ENCODE measurements at places on chromosomes 2 and 18.

DNA sequence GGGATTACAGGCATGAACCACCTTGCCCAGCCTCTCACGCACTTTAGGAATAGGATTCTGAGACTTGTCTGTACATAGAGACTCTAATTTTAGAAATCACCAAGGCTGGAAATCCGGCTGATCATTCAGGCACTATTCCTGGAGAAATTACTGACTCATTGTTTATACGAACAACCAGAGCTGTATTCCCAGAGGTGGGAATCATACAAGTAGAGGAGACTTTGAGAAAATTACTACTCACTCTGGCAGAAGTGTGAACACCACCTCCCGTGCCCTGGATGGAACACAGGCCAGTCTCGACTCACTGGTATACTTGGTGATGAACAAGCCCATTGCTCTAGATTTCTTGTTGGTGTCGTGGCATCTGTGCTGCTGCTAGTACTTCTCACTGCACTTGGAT lies 5.8 kb upstream of the ADNP2 start:
- no peak for DNase-seq

DNA sequence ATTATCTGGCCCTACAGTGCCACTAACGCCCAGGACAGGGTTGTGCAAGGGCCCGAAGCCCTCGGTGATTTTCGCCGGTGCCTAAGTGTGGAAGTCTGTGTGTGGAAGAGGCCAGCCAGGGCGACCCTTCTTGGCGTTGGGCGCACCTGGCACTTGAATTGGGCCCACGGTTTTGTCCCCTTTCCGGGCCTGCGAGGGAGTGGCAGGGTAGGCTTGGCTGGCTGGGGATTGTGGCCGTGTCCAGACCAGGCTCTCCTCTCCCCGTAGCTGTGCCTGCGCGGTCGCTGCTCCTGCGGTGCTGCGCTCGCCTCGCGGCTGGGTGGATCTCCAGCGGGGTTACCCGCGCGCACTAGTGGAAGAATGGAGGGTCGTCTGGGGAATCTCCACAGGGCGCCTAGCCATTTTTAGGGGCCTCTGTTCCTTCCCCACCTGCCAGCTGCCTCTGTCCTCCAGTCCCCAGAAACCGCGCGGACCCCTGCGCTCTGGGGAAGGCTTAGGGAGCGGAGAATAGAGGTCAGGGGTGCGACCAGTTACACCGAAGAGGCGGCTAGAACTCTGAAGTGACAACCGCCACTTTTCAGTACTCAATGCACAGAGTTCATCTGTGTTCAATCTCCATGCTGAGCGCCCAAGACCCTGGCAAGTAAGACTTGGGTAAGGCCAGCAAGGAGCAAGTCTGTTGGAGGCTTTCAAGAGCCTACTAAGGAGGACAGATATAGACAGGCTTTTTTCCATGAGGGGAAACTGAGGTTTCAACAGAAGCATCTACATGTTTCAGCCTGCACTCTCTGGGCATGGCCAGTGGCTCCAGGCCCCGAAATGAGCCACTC lies 16.0 kb downstream of the EVX2 start:
- no peak for DNase-seq

DNA sequence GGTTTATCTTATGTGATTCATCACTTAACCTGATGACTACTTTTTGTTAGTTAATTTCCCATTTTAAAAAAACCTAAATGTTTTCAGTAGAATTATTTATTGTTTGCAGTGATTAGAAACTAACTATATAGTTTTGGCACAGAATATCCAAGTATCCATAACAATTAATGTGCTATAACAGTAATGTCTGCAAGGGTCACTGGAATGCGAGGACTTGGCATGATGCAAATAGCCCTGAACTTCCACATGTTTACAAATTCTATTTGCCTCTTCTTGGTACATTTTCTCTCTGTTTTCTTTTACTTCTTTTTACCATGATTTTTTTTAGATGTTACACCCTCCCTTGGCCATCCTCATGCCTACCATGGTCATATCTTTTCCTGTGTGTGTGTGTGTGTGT lies 49.3 kb upstream of the GALNT3 start:
- no peak for DNase-seq

GRCh38 chr2:191170301-191170636 lies 19.5 kb upstream of the STAT4 start:
- DNase-seq = no peak

DNA sequence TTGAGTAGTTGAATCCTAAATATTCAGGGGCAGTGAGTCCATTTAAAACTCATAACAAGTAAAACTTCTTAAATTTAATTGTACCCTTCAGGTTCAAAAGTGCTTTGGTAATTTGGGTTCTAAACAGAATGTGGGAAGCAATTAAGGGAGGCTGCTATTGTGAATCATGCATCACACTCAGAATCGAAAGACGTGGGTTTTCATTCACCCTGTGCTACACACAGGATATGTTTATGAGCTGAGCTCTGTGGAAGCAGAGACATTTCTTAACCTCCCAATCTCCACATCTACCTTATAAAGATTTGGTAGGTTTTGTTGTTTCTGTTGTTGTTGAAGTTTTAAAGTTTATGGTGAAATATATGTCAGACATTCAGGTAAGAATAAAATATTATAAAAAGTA lies 633.4 kb downstream of the DPP10 start:
- no peak for DNase-seq

GRCh38 chr18:12478269-12479047 lies 70.7 kb downstream of the PRELID3A start:
- DNase-seq = no peak

DNA sequence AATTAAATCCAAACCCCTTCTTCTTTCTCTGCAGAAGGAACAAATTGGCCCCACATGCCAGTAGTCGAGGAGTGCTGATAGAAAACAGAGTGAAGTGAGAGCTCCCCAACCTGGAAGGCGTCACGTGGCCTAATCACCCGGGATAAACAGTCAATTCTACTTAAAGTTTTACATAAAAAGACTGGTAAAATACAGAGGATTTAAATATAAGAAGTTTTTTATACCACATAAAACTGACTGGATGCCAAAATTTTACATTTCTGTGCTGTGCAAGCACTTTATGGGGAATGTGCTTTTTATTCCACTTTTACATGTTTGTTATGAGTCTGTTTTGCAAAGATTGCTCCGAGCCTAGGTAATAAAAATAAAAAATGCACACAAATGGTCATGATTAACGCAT lies 1586.8 kb upstream of the ACVR2A start:
- DNase-seq = no peak

DNA sequence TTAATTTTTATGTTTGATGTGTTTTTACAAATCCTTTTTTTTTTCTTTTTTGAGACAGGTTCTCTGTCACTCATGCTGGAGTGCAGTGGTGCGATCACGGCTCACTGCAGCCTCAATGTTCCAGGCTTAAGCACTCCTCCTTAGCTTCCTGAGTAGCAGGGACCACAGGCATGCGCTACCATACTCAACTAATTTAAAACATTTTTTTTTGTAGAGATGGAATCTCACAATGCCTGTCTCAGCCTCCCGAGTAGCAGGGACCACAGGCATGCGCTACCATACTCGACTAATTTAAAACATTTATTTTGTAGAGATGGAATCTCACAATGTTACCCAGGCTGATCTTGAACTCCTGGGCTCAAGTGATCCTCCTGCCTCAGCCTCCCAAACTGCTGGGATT lies 3.2 kb downstream of the NOTO start:
- DNase-seq = no peak

- no peak for DNase-seq
Measured at GRCh38 chr2:155060896-155061295, 362.4 kb downstream of the KCNJ3 start.

GRCh38 chr18:60746919-60747318 lies 374.3 kb upstream of the MC4R start:
- no peak for DNase-seq

- no peak for DNase-seq
Measured at GRCh38 chr2:62313449-62314227, 117.7 kb downstream of the B3GNT2 start.

- DNase-seq = no peak
Measured at GRCh38 chr2:179558010-179558934, 293.6 kb upstream of the SESTD1 start.

- DNase-seq = no peak
Measured at GRCh38 chr18:70149616-70150301, 55.7 kb downstream of the RTTN start.

- no peak for DNase-seq
Measured at GRCh38 chr18:49021433-49022129, 70.8 kb upstream of the SMAD7 start.

- no peak for DNase-seq
Measured at GRCh38 chr2:142974288-142975024, 97.0 kb downstream of the KYNU start.

- DNase-seq = no peak
Measured at GRCh38 chr2:45254025-45254424, 244.8 kb upstream of the SIX2 start.

DNA sequence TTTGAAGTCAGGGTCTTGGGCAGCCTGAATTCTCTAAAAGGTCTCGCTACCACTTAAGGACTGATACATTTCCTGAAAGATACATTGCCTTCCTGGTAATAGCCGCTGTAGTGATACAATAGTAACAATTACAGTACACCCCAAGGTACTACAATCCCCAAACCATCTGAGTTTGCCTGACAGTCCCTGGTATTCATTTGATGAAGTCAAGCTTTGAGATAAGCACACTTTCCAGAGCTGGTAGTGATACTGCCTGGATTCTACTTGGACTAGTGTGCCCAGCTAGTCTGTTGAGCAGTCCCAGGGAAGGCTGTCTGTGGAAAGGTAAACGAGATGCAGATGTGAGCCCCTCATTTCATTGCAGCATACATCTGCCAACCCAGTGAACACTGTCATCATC lies 24.4 kb upstream of the ITGB6 start:
- DNase-seq = no peak

DNA sequence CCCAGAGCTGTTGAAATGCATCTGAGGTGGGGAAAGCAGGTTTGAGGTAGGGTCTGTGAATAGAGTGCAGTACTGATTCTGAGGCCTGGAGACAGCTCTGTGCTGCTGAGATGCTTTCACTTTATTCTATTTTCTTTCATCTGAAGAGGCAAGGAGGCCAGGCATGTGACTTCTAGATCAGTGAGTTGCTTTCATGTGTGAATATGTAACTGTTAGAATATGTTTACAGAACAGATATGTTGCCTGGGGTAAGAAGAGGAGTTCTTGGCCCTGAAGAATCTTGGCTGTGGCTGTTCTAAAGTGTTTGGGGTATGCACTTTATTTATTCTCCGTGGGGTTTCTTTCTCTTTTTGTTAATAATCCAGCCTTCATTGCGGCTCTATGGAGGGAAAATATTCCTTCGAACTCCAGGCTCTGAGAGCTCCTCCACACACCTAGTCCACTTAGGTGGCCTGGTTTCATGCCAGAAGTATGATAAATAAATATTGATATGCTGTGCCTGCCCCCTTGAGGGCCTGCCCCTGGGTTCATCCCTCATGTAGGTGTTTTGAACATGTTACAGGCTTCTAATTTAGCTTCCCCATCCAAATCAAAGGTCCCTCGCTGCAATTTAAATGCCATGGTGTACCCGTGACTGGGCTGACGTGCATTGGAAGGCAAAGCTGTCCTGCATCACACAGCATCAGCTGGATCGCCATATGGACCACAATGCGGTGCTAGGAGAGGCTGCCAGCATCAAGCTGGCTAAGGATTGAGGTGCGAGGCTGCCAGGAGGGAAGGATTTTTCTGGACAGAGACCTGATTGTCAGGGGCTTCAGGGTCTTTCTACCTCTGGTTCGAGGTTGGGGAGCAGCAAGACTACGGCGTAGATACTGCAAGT lies 102.9 kb downstream of the PRKCE start:
- DNase-seq = no peak
